Renal pelvis (tissue), 12 donors: ENCODE measurements at places on chromosomes 2 and 18.

- no peak for DNase-seq
Measured at GRCh38 chr2:13745330-13745729, 887.2 kb upstream of the LRATD1 start.

DNA sequence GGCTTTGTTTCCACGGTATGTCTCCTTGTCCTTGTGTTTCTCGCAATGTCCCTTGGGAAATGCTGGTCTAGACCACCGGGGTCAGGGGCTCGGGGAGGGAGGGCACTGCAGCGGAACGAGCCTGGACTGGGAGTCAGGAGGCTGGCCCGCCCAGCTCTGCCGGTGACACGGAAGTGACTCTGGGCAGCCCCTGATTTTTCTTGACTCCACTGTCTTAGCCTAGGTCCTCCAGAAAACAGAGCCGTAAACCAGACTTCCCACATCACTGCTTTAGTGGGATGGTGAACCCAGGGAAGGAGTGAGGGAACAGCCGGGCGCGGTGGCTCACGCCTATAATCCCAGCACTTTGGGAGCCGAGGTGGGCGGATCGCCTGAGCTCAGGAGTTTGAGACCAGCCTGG, 144.2 kb downstream of the ASB1 start:
- DNase-seq = no peak

DNA sequence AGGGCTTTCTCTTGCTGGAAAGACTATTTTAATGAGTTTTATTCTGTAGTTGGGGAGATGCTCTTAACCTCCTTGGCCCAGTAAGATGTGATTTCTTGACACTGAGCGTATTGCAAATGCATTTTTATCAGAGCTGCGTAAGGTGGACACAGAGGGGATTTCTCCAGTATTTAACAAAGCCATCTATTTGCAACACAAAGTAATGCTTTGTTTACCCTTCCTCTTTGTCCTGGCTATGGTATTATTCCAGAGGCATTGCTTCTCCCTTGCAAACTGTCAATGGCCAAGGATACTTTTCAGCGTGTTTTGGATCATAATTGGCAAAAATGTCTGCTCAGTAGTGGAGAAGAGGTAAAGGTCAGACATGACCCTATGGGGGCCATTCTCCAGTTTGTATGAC, 90.8 kb upstream of the PIK3C3 start:
- DNase-seq = no peak

GRCh38 chr2:229740279-229740678, 25.9 kb upstream of the DNER start:
- no peak for DNase-seq

- DNase-seq = no peak
Measured at GRCh38 chr2:189348369-189348768, 92.9 kb upstream of the WDR75 start.

DNA sequence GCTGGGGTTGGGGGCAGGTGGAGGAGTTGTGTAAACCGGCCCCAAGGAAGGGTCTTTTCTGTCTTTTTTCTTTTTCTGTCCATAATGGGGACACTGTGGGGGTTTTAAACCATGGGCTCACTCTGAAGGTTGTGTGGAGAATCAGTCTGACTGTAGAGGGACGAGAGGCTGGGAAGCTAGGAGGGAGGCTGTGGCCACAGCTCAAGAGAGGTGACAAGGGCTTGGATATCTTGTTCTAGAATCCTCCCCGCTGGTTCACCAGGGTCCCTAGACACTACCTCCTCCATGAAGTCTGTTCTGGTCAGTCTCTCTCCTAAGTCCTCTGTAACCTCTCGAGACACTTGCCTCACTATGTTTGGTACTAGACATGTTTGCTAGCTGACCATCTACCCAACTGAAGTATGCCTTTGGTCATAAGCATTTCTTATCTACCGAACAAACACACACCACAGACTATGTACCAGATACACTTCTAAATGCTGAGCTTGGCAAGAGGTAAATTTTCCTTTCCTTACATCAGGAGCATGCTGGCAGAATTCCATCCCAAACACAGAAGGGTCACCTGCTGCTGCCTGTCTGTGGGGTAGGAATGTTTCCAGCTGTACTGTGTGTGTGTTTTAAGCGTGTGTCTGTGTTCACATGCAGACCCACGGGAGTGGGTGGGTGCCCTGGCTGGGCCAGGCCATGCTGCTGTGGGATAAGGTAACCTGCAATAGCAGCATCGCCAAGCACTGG, 69.6 kb upstream of the MGAT4A start:
- no peak for DNase-seq

DNA sequence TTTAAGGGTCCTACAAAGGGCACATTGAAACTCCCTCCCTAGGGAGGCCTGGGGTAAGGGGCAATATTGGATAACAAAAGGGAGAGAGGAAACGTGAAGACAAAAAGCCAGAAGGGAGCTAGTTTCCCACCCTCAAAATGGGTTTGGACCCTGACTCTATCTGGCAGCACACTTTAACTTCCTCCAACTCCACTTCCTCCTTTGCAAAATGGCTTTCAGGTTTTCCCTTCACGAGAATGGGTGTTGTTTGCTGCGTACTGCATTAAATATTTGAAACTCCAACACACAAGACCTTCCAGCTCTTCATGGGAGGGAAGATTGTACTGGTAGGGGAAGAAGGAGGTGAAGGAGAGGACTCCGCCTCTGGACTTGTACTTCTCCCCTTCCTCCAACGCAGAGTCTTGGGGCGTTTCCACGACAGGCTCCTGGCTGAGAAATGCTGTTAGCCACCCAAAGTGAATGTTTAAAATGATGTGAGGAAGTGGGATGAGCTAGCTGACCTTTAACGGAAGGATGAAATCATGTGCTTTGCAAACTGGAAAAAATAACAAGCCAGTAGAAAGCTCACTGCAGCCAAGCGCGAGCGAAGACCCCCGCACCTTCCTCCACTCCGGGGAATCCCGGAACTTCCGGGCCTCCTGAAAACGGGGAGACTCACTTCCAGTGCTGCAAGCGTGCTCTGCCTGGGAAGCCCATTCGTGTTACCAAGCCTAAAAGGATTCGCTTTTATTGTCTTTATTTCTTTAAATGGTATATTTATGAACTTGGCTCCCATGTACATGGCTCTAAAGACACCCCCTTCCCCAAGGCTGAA, 85.6 kb downstream of the VIT start:
- DNase-seq = no peak

DNA sequence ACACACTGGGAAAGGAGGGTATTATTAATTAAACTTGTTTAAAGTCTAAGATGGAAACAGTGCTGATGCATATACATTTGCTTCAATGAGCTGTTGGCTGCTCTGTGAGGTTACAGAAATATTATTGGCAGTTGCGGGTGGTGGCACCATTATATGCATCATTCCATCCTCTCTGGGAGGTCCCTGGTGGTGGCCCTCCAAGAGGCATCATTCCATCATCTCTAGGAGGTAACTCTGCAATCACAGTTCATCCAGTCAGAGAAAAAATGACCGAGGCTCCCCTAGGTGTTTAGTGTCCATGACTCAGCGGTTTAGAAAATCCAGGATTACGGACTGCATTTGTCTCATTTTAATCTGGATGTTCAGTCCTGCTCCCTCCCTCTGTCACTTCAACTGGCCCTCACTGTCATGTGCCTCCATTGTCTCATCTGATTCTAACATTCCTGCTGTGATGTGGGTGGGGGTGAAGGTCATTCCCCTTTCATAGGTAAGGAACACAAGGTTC, 15.4 kb downstream of the AFF3 start:
- DNase-seq = no peak

DNA sequence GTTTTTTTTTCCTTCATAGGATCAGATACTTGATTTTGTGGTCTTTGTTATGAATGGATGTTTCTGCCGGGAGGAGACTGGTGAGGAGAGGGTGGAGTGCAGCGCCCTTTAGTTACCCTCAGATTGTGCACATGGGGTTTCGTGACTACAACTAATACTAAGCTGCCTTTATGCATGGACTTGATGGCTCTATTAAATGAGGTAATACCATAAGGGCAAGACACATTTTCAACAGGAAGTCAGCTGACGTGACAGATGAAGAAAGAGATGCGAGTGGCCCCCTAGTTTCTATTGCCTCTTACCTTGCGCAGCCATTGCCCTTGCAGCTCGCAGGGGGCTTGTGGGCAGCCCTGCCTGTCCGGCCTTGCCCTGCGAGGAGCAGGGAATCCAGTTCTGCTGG, 24.4 kb downstream of the ZNF407 start:
- DNase-seq = no peak

- no peak for DNase-seq
Measured at GRCh38 chr2:29159125-29159524, 43.9 kb downstream of the CLIP4 start.

GRCh38 chr2:122167515-122167914, 412.1 kb downstream of the TSN start:
- peak; percentile 75 for DNase-seq

- no peak for DNase-seq
Measured at GRCh38 chr2:57622009-57622408, 424.6 kb upstream of the VRK2 start.

- peak; percentile 29 for DNase-seq
Measured at GRCh38 chr2:200483729-200484198, 26.1 kb downstream of the KCTD18 start.

DNA sequence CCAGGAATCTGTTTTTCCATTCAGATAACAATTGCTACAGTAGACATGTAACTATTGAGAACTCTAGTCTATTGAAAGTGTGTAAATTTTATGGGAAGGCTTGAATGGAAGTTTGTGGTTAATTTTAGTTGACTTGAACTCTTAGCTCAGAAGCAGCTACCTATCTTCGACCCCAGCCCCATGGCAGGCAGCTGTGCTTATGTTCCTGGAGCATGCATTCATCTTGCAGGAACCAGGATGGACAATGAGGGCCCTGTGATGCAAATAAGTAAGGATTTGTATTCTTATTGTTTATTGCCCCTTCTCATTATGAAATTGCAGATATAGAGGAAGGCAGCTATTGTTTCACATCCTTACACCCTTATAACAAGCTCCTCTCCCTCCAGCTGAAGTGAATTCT, 1252.2 kb downstream of the DPP10 start:
- DNase-seq = no peak

DNA sequence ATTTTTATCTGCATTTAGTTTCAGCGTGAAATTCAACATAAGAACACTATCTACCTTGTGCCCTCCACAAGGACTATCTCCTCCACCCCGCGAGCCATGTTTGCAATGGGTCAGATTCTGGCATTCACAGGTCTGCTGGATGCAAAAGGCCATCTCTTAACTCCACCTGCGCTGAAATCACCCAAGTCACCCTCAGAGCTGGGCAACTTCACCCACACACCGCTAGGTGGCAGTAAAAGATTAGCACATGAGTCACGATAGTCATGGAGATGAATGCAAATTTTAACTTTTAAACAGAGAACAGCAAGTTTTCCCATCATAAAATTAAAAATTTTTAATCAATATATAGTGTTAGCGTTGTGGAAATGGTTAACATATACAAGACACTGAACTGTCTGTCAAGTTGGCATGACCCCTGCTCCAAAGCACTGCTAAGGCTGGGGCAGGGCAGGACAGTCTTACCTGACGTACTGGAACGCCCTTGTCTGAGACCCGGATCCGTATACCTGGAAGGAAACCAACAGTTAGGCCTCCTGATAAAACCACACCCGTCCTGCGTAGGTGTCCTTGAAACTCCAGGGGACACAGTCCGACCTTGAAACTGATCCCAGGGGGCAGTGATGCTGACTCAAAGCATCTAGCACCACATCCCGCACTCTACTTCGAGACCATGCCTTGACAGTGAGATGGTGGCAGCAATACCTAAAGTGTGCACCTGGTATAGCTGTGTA, 89.6 kb downstream of the UXS1 start:
- peak; percentile 44 for DNase-seq

DNA sequence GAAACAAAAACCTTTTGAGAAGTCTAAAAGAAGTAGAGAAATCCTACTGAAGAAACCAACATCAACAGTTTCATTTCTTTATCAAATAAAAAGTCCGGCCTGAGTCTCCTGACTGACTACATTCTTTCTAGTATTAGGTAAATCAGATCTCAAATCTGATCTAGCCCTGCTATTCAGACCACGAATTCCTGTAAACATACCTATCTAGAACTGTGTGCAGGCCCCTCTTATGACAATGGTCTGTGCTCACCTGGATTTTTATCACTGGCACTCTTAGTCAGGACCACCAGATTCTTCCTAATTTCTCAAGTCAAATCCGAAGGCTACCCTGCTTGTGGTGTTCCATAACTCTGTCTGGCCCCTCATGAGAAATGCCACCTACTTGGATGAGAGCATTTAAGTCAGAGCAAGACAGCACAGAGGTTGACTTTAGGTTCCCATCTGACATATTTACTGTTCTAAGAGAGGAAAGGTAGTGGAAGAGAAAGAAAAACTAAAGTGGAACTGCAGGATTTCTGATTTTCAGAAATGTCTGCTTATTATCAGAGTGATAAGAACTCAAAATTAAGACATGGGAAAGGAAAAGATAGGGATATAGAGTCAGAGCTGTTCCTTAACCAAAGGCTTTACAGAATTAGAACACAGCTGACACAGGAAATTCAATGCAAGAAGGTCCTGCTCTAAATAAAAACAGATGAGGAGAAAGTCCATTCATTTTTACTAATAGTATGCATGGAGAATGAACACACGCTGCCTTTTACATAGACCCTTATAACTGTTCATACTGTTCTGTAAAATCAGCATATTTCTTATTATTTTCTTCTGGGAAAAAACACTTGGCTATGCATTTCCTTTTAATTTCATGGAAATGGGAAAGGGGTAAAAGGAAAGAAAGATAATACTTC, 56.5 kb downstream of the SLC8A1 start:
- DNase-seq = no peak

DNA sequence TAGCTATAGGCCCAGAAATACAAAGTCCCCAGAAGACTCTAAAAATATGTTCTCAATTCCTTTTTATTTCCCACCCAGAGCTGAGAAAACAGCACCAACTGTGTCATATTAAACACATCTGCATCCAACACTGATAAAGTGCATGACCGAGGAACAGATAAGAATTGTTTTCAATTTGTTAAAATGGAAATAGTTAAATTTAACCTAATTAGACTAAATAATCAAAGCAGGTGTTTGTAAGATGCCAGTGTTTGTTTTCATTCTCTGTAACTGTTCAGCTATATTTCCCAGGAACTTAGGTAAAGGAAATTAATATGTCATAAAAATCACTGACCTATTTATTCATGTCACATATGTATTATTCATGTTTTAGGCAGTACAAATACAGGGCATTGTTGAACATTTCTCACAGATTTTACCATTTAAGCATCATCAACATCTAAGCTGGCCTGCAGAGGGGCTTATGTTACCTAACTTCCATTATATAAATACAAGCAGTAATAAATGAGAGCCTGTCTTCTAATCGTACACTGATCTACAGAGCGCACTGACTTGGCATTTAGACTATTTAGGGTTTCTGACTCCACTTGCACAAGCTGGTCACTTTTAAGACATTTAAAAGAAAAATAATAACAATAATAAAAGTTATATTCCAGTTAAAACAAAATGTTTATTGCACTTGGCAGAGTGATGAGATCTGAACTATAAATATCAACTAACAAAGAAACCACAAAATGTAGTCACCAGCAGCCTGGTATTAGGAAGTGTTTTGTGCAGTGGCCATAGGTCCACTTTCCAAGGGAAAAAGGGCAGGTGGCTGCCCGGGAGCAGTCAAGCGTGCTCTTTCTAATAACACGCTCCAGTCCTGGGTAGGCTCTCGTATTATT, 86.6 kb upstream of the ZFP36L2 start:
- DNase-seq = peak; percentile 43
